Effector CD4-positive, alpha-beta T cell (primary cell): ENCODE measurements at places on chromosomes 1 and 21.

GRCh38 chr1:45622524-45623394 is 1.1 kb downstream of the CCDC17 start:
- DNase-seq: no peak

- DNase-seq: no peak
These were observed 25.2 kb upstream of the DYRK1A start for GRCh38 chr21:37341254-37341960.

DNA sequence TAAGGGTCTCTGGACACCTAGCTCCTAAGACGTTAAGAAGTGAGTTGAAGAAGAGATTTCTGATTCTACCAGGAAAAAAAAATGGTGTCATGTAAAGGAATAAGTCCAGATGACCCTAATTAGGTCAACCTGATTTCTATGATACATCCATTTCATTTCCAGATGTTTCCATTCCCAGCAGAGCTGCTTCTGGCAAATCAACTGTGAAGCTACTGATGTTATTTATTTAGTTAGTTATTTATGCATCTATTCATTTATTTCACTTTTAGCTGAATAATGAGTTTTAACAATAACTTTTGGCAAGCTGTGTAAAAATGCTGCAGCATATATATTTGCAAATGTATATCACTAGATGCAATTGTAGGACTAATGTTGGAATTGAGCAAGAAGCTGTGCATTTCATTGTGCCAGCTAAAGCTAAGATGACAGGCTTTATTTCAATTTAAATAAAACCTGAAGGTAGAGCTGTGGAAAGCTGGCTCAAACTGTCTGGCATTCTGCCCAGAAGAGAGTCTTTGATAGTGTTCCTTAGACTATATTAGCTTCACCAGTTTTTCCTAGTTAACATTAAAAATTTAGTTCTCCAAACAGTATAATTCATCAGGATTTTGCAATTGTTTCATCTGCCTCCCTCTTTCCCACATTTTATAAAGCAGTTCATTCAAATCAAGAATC is 1164.4 kb upstream of the ADGRL4 start:
- DNase-seq: no peak

DNA sequence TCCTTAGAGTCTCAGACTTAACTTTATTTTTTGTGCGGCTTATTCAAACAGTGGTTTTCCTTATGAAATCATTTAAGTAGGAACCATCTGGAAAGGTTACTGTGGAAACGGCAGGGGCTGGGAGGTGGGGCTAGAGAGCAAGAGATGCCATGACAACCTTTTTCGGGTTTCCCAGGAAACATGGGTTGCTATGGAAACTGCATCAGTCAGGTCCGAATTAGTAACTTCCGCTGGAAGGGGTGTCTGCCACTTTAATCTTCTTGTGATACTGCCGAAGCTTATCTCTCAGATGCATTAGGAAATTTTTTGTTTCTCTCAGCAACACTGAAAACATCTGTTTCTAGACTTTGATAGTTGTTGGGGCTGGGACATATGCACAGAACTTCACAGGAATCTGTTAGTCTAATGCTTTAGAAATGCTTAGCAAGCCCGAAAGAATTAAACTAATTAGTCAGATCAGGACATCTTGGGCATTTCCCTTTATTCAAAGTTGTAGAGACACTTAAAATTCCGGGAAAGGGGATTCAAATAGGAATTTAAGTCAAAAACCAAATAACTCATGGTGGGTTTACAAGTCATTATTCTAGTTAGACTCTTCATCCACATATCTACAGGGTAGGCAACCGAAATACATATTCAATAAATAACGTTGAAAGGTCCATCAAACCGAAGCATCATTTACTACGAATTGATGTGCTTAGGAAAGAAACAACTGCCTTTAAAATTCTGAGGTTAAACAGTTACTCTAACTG is 2.6 kb downstream of the KCNA3 start:
- peak; percentile 80 for DNase-seq

DNA sequence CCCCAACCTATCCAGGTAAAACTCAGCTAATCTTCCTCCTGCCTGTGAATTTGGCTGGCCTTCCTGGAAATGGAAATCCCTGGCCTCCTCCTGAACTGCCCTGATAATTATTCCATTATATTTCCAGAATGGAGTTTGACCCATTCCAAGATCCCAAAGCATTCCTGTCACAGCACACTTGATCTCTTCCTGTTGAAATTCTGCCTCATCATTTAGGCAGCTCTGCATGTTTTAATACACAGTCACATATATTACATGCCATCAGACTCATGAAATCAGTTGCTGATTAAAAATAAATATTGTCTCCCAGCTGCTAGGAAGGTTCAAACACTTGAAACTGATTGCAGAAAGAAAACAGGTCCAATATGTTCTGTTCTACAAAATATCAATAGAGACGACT is 148.2 kb upstream of the PALMD start:
- DNase-seq: no peak

- DNase-seq: no peak
These were observed 123.4 kb downstream of the ESRRG start for GRCh38 chr1:216599851-216600250.

GRCh38 chr1:6300342-6301048 is 39.6 kb upstream of the GPR153 start:
- no peak for DNase-seq

- no peak for DNase-seq
These were observed 97.4 kb upstream of the GFI1 start for GRCh38 chr1:92583821-92584760.

DNA sequence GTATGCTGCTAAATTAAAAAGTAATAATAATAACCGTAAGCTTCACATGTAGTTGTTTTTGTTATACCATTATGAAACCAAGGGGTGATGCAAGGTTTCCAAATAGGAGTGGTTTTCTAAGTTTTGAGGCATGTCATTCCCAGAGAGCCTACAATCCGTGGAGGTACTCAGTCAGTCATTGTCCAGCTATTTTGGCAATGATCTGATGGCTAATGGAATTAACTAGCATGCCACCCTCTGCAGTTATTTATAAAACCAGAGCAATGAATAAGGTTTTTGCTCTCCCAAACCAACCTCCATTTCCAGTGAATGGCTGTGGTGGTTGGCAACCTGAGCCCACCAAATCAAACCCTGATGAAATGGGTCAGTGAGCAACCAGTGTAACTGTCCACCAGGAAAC is 106.4 kb downstream of the TBX15 start:
- no peak for DNase-seq

- no peak for DNase-seq
These were observed 398.7 kb downstream of the BRINP2 start for GRCh38 chr1:177569476-177569875.

- DNase-seq: peak; percentile 56
These were observed at the start of gene ZNF362 for GRCh38 chr1:33256471-33257206. TSS of gene ZNF362 (plus strand) at chr1:33256492. CDS start at chr1:33270575, 14,083 bp downstream.

DNA sequence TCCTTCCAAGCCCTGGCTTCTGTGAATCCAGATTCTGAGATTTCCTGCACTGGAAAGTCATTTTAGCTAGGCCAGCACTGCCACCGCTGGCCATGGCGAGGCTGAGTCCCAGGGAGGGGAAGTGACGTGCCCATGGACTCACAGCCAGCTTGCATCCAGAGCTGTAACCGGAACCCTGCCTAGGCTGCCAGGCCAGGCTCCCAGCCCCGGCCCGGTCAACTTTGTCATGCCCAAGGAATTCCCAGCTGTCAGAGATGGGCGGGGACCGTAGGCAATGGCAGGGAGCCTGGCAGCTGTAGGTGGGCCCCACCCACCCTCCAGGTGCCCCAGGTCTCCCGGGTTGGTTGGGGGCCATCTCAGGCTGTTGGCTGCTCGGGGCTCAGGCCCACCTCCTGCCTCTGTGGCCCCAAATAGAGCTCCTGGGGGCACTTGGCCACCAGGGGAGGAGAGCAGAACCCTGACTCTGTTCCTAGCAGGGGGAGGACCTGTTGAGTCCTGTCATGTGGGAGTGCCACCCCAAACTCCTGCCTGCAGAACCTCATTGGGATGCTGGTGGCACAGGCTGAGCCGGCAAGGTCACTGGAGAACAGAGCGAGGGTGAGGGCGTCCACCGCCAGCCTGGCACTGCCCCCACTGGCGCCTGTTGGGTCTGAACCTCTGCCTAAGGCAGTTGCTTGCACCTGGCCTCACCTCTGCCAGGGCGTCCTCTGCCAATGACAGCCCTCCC is 57.8 kb downstream of the FOXO6 start:
- no peak for DNase-seq

GRCh38 chr1:46070164-46070814 is 62.1 kb downstream of the PIK3R3 start:
- no peak for DNase-seq

- DNase-seq: no peak
These were observed 222.0 kb downstream of the TOMM20 start for GRCh38 chr1:234906654-234907053.

DNA sequence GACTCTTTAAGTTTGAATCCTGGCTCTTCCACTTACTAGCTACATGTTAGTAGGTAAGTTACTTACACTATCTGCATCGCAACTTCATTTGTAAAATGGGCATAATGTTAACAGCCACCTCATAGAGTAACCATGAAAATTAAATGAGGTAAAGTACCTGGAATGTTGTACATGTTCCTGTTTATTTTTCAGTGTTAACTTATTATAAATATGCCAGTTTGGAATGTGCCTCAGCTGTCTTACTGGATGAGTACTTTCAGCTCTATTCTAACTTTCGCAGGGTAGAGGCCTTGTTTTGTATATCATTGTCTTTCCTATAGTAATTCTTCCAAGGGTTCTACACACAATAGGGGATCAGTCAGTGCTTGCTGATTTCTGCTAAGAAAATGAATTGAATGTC is 167.4 kb downstream of the DUSP10 start:
- no peak for DNase-seq

GRCh38 chr1:227846265-227846858 is 30.9 kb downstream of the PRSS38 start:
- no peak for DNase-seq

DNA sequence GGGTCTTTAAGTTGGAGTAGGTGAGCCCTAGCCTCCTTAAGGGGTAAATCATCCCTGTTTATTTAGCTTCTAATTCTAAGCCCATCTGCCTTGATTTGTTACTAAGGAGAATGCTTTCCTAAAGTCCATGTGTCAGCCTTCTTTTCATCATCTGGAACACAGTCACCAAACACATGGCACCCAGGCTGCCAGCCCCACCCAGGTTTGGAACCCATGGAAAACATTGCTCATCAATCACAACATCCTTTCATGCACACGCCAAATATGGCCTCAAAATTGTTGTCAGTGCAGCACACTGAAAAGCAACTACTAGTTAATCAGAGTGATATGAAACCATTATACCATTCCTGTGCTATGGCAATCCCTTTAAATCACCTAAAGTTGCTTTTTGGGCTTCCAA is 386.7 kb upstream of the ESRRG start:
- no peak for DNase-seq

DNA sequence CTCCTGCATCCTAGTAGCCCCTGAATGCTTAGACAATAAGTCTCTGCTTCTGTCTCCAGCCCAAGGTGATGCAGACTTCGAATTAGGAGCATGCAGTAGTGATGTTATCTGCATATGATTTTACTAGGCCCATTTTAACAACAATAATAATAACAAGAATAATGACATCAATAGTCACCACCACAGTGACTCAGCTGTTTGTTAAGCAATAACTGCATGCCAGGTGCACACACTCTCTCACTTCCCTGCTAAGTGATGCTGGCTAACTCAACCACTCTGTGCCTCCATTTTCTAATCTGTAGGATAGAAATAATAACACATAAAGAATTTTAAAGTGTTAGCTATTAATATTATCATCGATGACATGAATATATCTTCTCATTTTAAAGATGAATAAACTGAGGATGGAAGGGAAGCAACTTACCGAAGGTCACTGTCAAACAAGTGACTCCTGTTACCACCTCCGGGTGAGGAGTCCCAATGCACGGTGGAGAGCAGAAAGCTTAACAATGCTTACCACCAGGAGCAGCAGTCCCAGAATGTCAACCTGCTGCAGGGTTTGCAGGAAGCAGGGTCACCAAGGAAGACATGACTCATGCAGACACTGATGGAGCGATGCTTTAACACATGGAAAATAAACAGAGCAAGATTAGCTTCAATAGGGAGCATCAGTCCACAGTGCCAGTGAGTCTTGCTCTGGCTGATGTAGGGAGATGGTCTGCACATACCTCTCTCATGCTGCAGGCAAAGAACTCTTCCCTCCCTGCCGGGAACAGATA is 290.2 kb downstream of the SPATA17 start:
- DNase-seq: no peak

DNA sequence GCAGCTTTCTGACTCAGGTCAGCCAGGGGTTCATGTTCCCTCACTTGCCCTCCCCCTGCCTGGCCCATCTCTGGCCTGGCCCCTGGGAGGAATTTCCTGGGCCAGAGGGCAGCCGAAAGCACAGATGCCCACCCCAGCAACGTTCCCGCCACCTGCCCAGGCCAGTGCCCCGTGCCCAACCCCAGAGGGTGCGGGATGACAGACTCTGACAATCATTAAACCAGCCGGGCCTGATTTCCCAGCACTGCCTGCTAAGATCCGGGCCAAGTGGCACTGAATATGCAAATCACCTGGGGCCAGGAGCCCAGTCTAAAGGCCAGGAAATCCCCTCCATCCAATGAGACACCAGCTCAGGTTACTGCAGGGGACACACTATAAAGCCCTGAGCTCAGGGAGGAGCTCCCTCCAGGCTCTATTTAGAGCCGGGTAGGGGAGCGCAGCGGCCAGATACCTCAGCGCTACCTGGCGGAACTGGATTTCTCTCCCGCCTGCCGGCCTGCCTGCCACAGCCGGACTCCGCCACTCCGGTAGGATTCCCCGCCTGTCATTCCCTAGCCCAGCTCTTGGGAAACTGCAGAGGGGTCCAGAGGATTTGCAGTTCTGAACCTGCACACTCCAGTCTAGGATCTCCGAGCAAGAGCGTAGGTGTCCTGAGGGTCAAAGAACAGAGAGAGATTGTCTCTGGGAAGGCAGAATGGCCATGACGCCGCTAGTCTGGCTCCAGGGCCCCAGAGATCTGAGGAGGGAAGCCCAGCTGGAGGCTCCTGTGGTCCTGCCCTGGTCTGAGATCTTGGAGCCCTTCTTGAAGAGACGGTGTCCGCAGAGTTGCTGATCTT is at the start of gene ELF3:
ELF3 (plus strand) TSS at position 408 of the 836 bp plus-strand sequence. CDS start 550 bp downstream, outside the sequence.
- no peak for DNase-seq

DNA sequence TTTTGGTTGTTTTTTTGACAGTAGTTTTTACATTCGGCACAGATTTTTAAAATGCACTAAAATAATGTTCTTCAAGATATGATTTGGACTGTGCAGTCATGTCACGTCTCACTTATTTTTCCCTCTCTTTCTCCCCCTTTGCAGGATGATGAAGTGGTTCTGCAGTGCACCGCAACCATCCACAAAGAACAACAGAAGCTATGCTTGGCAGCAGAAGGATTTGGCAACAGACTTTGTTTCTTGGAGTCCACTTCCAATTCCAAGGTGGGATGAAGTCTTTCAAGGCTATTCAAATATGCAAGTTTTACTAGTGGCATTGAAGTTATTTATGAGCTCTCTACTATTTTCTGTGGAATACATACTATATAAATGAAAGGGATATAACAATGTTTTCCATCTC is 228.4 kb downstream of the RYR2 start:
- DNase-seq: no peak

- no peak for DNase-seq
These were observed 44.3 kb upstream of the ADARB1 start for GRCh38 chr21:45029948-45030681.
